ENCODE measurements at places on chromosomes 3 and 15.

GRCh38 chr15:63301088-63301487, 23.7 kb downstream of the APH1B start:
- DNase-seq: no peak

DNA sequence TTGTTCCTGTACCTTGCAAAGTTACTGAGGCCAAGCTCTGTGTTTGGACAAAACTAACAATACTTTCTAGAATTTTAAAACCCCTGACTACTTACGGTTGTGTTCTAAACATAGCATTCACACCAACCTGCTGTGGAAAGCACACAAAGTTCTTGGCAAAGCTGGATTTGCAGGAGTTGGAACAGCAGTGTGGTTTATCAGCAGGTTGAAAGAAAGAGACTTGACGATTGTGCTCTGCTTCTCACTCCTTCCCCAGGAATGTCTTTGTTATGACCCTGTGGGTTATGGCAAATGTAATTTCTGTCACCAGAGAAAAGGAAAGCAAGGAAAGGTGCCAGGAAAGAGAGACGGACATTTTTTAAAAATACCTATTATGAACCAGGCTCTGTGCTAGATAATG, 165.5 kb upstream of the TGFBR2 start:
- no peak for DNase-seq

DNA sequence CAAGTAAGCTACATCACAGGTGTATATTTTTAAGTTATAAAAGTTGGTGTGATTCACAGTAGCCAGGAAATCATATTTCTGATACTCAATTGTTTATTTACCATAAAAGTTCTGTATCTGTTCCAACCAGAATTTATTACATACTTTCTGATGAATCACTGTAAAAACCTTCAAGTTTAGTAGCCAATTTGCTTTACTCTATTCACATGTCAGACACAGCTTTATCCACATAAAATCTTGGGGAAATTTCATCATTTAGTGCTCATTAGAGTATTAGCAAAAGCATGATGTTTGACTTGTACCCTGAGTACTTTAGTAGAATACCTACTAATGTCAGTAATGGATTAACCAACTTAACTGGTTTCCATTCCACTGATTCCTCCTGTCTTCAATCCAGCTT, 249.8 kb downstream of the POLQ start:
- DNase-seq: no peak

DNA sequence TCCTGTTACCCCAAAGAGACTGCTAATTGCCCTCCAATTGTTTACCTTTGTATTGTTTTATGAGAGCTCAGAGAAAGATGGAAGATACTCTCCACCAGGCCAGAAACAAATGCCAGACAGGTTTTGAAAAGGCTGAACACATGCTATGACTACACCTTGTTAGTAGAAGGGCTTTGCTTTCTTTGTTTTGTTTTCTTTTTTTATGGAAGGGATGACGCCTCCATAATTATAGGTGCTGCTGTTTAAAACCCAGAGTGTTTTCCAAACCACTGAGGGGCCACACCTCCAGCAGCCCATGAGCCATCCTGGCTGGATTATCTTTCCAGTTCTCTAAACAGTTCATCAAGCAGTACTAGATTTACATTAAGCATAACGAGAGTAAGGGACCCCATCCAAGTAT, 5.6 kb upstream of the FOXP1 start:
- no peak for DNase-seq

DNA sequence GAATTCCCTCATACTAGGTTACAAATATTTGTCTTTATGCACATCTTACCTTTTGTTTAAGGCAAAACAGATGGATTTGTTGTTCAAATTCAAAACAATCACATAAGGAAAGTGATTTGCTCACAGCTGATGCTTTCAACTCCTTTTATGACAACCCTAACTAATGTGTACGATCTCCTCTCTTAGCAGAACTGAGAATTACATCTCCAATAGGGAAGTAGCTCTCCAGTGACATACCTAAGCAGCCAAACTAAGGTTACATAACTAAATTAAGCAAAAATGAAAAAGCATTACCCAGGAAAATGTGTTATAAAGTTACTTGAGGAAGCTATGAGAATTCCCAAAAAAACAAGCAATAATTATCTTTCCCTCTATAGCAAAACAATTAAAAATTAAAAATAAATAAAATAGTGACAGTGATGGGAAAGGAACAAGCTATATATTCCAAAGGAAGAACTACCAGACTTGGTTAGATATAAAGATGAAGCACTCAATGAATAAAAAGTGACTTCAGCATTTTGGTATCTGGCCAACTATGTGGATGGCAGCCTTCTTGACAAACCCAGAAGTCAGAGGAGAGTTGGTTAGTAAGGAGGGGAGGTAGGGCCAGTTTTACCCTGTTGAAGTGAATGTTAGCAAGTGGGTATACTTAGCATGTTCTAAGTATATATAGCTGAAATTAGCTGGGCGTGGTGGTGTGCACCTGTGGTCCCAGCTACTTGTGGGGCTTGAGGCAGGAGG, 32.4 kb downstream of the PEAK1 start:
- peak; percentile 16 for DNase-seq

GRCh38 chr3:66015841-66016240, 22.9 kb downstream of the MAGI1 start:
- no peak for DNase-seq

GRCh38 chr15:45099549-45100165, 14.3 kb downstream of the DUOX2 start:
- no peak for DNase-seq

- no peak for DNase-seq
Observed at GRCh38 chr3:172219750-172220149, 180.4 kb downstream of the FNDC3B start.

GRCh38 chr3:50673931-50674330, 796 bp upstream of the DOCK3 start:
- peak; percentile 57 for DNase-seq

DNA sequence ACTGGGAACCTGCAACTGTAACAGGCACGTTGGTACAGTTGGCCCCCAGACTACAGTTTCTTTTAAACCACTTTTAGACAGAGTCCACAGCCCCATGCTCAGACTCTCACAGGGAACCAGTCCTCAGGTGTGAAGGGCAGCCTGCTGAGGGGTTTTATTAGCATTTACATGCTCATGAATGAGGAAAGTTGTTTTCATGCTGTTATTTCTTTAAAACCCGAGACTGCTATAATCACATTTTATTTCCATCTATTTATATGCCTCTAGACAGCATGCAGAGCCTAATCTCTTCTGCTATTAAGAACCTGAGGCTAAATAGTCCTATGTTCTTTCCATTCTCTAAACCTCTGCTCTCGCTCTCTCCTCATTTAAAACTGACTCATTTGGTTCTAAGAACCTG, 26.3 kb upstream of the FSIP1 start:
- DNase-seq: no peak

DNA sequence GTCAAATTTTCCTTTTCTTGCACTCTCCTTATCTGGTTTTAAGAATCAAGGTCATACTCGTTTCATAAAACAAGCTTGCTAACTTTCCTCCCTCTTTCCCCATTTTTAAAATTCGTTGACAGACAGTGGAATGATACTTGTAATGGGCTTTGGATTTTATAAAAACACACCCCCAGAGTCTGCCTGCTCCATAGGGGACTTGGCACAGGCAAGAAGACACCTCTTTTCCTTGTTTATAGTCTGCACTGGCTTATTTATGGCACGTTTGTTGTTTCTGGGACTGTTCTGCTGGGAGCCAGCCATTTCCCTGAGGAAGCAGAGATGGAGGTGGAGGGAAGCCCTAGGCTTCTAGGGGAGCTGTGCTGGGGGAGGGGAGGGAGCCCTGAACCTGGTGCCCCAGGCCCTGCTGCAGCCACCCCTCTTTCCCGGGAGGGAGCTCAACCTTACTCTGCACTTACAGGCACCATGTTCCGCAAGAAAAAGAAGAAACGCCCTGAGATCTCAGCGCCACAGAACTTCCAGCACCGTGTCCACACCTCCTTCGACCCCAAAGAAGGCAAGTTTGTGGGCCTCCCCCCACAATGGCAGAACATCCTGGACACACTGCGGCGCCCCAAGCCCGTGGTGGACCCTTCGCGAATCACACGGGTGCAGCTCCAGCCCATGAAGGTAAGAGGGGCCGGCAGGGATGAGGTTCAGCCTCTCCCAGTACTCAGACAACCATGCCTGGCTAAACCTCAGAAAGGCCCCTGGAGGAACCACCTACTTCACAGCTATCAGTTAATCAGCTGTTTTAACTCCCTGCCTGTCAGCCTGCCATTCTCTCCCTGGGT, 18.3 kb downstream of the ANKRD63 start:
- DNase-seq: no peak

DNA sequence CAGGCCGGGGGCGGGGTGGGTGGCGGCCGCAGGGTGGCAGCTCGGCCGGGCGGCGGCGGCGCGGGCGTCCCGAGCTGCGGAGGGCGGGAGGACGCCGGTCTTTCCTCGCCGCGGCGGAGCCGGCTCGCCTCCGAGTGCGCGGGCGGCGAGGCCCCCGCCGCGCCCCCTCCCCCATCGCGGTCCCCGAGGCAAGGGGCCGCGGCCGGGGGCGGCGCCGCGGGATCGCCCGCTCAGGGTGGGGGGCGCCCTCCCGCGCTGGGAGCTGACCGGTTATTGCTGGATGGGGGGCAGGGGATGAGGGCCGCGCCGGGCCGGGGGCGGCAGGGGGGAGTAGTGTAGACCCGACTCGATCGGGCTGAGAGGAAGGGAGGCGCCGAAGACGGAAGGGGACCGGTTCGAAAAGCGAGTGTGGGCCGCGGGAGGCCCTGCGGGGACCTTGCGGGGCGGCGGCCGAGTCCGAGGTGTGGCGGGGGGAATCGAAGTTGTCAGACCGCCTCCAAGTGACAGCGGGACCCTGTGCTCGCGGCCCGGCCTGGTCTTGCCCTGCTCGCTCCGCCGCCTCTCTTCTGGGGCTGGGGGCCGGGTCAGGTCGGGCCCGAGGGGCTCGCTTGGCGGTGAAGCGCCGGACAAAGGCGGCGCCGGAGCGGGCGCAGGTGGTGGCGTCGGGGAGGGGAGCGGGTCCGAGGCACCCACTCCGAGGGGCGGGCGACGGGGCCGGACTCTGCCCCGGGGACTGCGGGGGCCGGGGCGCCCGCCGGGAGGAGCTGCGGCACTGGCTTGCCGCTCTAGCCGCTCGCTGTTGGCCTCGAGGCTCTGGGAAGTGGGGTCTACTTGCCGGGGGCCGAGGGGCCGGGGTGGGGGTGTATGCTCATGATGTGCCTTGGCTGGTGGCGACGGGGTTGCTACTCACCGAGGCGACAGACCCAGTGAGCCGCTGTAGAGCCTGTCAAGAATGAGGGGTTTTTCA, 1.1 kb downstream of the BAHD1 start:
- peak; percentile 30 for DNase-seq

DNA sequence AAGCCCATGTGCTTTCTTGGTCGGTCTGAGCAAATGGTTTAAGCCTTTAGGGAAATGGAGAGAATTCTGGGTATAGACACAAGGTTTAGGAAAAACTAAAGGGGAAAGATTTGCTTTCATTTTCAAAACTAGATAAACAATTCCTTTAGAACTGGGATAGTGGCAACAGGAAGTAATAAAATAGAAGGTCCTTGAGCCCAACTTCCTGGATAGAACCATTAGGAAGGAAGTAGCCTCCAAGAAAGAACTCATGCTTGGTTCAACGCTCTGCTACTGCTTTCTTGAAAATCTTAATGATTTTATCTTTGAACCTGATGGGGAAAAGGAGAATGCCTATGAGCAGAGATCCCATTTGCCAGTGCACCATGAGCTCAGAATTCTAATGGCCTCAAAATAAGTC, 147.0 kb upstream of the THRB start:
- peak; percentile 1 for DNase-seq

DNA sequence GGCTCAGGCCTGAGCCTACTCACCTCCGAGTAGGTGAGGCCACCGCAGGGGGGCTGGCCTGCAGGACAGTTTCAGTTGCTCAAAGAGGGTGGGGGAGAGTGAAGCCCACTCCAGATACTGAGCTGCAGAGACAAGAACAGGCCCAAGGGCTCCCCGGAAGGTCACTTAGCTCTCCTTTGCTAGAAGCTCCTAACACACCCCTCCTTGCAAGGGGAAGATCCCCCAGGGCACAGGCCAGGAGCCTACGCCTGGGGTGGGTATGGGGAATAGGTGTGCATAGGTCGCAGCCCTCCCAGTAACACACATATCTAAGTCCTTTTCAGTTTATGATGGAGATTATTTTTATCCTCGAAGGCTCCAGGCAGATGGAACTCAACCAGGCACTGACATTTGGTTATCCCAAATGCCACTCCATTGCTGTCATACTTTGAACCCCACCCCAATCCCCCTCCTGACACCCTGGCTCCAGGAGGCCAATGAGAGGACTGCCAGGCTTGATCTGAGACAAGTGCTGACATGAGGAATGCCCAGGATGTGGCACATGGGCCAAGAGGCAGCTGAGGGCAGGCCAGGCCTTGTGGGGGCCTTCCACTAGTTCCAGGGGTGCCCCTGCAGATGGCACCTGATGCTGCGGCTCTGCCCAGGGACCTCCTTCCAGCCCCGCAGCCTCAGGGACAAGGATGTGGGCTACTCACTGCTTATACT, 1.1 kb upstream of the MUSTN1 start:
- DNase-seq: no peak

DNA sequence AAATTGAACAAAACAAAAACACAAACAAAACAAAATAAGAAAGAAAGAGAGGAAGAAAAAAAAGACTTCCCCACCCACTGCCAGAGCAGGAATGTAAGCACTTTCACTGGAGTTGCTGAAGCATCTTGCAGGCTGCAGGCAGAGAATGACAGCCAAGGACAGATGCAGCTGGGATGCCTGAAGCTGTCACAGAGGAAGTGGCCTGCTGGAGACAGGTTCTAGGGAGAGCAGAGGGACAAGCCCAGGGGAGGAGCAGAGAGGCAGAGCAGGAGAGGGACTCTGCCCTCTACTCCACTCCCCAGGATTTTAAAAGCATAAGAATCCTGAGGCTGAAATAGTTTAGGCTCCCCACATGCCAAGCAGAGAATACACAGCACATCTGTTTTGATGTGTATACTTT, 326.2 kb downstream of the TUSC7 start:
- DNase-seq: peak; percentile 32

GRCh38 chr3:47850564-47851410, 47.8 kb downstream of the DHX30 start:
- DNase-seq: no peak
